ENCODE measurements at places on chromosomes 1 and 21. TPM values are rescaled to one million over a fixed set of nuclear protein-coding genes. Genes with fewer than 3 reads are reported as not detected.

LDLRAD1 gene
- total RNA-seq = not detected

GUCA2A gene
- total RNA-seq = not detected

DHCR24 gene
- total RNA-seq = 94.5 TPM

DNA sequence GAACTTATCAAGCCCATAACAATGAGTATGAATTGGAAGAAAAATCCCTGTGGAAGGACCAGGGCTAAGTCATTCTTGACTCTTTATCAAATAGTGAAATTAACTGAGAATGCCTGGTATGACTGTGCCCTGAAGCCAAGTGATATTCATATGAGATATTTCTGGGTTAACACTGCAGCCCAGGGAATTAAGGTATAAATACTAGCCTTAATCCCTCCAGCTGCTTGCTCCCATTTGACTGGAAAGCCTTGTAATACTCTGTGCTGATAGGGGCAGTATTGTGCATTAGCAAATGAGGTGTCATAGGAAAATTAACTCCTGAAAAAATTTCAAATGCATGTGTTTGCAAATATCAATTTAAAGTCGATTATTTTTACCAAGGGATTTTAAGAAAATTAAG lies 568.8 kb downstream of the LMO4 start:
- no peaks in the 10 kb centered on the region for H3K4me1 ChIP-seq
- no peaks in the 10 kb centered on the region for H3K27me3 ChIP-seq
- no peak overlapping the region for H3K27ac ChIP-seq
- H3K4me3 ChIP-seq = no peak overlapping the region
- DNase-seq = no peak
- H3K36me3 ChIP-seq = no peaks in the 10 kb centered on the region

Data from neural progenitor cell (in vitro differentiated cells).